ENCODE measurements at places on chromosomes 3 and 15. TPM values are rescaled to one million over a fixed set of nuclear protein-coding genes. Genes with fewer than 3 reads are reported as not detected.

DNA sequence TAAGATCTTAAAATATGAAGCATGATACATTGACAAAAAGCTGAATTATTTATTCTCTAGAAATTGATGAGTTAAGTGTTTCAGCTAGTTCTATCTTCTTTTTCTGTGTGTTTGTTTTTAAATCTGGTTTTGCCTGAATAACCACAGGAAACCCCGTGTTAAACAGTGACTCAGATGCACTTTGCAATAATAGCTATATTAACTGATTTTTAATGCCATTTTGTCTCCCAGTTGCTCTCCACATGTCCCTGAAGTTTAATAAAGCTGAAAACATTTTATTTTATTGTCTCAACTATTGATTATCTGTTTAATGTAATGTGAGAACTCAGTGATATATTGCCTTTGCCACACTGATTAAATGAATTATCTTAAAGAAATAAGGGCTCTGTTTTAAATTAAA lies 42.8 kb upstream of the ROBO1 start:
- no peak for DNase-seq

The MB21D2 gene
- 3.5 TPM for total RNA-seq

DNA sequence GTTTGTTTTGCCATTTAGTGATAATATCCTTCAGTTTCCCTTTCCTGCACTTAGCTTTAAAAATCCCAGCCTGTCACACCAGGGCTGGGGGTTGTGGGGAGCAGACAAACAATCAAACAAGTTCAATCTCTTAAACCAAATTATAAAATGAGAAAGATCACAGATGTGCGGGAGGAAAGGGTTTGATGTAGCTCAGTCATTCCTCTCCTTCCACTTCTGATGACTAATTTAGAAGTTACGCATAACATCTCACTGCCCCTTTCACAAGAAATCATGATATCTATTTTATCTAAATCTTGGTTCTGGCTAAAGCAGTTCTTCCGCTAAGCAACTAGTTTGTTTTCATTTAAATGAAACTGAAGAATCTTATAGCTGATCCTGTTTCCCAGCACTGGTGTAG lies 34.1 kb upstream of the ATG7 start:
- DNase-seq: no peak

The GHSR gene
- total RNA-seq: not detected

- no peak for DNase-seq
Measured at GRCh38 chr3:69016102-69016501, 2.6 kb upstream of the EOGT start.

DNA sequence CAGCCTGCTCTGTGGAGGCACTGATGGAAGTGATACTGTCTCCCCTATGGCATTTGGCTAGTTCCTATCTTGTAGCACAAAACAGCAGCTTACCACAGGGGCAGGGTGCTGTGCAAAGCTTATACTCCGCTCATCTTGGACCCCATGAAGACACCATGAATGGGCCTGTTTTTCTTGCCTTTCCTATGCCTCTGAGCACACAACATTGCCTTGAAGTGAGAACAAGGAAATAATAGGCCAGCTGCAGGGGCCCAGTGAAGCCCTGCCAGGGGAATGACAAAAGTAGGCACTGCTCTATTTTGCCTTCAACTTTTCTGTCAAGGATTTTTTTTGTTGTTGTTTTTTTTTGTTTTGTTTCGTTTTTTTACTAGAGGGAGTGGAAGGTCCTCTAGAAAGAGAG lies 110.3 kb downstream of the PDE8A start:
- DNase-seq: no peak

GRCh38 chr3:67691207-67691606 lies 36.8 kb upstream of the SUCLG2 start:
- no peak for DNase-seq

- DNase-seq: no peak
Measured at GRCh38 chr3:168558728-168559411, 463.1 kb upstream of the GOLIM4 start.

- no peak for DNase-seq
Measured at GRCh38 chr3:197889204-197889930, 60.6 kb upstream of the RPL35A start.

The DOCK3 gene
- total RNA-seq: 2.5 TPM

- peak; percentile 82 for DNase-seq
Measured at GRCh38 chr3:50246517-50246954, 10.5 kb downstream of the GNAI2 start.

GRCh38 chr3:47635536-47635935 lies 56.9 kb upstream of the CSPG5 start:
- DNase-seq: no peak

DNA sequence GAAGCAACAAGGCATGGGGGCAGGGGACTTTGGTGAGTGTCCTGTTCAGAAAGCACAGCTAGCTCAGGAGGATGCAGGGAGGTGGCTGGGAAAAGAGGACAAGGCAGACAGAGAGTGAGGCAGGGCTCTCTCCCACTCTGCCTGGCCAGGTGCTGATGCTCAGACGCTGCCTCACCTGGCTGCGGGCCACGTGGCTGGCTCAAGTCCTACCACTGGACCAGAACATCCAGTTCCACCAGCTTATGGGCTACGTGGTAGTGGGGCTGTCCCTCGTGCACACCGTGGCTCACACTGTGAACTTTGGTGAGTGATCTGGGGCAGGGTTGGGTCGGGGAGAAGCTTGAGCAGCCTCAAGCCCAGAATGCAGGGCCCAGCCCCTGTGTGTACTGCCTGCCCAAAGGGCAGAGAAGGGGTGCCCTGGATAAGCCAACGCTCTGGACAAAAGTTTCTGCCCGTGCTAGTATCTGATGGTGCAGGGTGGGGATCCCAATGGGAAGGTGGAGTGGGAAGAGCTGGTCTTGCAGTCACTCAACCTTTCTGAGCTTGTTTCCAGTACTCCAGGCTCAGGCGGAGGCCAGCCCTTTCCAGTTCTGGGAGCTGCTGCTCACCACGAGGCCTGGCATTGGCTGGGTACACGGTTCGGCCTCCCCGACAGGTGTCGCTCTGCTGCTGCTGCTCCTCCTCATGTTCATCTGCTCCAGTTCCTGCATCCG lies 20.9 kb downstream of the NOX5 start:
- no peak for DNase-seq

The CHRM5 gene
- not detected for total RNA-seq

GRCh38 chr15:73888224-73889041 lies 15.1 kb downstream of the TBC1D21 start:
- DNase-seq: no peak

DNA sequence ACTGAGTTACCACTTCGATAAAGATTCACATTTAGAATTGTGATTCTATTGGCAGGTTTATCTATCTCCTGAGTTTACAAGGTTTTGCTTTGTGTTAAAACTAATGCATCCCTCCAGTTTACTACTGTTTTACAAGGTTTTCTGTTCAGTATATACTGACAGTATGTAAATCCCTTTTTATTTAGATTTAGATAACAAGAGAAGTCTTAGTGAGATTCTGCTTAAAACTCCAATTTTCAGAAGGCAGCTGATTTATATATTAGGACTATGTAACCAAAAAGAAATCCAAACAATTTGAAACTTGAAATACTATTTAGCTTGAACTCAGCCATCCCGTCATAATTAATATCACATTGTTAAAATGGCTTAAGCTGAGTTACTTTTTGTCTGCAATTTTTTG lies 619.2 kb downstream of the NAALADL2 start:
- no peak for DNase-seq

- DNase-seq: no peak
Measured at GRCh38 chr3:95449841-95450240, 1364.6 kb upstream of the EPHA6 start.

DNA sequence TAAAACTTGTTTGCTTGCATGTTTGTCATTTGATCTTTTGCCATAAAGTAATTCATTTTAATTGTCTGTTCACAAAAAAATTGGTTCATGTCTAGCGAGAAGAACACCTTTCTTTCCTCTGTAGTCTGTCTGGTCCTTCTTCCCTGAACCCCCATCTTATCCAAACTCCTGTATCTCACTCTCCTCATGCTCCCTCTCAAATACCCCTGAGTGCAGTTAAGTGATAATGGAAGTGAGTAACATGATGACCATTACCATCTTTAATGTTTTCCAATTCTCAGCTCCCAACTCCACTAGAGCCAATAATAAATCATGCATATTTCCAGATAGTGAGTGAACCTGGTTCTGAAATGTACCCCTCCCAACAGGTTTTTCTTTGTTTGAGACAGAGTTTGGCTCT lies 14.2 kb upstream of the KCNMB3 start:
- no peak for DNase-seq

The FHIT gene
- total RNA-seq: 48.3 TPM

GRCh38 chr3:98004721-98005120 lies 30.4 kb downstream of the GABRR3 start:
- no peak for DNase-seq

GRCh38 chr3:172549144-172549543 lies 25.9 kb upstream of the TNFSF10 start:
- no peak for DNase-seq

- no peak for DNase-seq
Measured at GRCh38 chr3:155111971-155112370, 31.9 kb downstream of the MME start.

DNA sequence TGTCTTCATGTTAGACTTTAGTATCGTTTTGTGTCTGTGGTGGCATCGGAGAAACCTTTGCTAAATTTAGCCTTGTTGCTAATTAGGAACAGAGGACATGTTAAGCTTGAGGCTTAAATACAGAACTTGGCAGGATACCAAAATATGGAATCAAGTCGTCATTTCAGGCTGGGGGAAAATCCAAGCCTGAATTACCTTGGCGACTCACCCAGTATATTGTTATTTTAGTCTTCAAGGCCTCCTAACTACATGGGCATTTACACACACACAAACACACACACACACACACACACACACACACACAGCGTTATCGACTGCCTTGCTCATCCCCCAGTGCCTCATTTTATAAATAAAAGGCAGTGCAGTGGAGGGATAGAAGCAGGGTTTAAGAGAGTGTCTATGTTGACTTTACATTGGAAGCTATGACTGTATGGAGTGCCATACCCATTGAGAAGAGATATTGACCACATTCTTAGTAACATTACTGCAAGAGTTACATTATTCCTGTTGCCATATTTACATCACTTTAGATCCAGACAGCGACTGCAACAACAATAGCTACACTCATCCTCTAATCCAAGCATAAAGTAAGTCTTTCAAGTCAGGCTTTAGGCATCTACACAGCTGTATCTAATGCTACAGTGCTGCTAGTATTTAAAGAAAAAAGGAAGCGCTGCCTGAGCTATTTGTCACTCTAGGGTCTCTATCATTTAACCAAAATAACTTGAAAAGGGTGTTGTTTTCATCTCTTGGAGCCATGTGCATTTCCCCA lies 210.8 kb upstream of the SEMA6D start:
- DNase-seq: no peak

DNA sequence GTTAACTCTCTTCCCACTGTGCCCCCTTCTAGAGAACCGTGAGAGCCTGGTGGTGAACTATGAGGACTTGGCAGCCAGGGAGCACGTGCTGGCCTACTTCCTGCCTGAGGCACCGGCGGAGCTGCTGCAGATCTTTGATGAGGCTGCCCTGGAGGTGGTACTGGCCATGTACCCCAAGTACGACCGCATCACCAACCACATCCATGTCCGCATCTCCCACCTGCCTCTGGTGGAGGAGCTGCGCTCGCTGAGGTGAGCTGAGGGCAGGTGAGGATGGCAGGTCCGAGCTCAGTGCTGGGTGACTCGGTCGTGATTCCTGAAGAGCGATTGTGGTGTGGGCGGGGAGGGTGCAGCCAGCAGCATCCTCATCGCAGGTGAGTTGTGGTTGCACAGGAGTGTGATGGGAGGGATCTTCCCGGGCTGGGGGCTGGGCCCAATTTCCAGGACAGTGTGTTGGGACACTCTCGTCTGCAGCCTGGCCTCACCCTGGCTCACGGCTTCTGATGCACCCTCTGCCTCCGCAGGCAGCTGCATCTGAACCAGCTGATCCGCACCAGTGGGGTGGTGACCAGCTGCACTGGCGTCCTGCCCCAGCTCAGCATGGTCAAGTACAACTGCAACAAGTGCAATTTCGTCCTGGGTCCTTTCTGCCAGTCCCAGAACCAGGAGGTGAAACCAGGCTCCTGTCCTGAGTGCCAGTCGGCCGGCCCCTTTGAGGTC lies 8.0 kb downstream of the MCM2 start:
- no peak for DNase-seq

The KLHL40 gene
- total RNA-seq: not detected

The SLC6A6 gene
- 50.6 TPM for total RNA-seq

Data from CD4-positive, alpha-beta memory T cell (primary cell).